Keratinocyte (primary cell): ENCODE measurements at places on chromosomes 6 and 20. TPM values are rescaled to one million over a fixed set of nuclear protein-coding genes. Genes with fewer than 3 reads are reported as not detected.

Gene LTB
- 0.09 TPM in 1 of 3 replicates, not detected in the others for polyA plus RNA-seq

Gene MATN4
- 0.08 TPM in 1 of 3 replicates, not detected in the others for polyA plus RNA-seq

Gene UNC5CL
- polyA plus RNA-seq: 0.23 to 0.50 TPM (median 0.34 TPM) in 3 replicates

Gene SCRT2
- not detected in 3 replicates for polyA plus RNA-seq

- no peak for DNase-seq
- no peaks in the 10 kb centered on the region for H3K4me1 ChIP-seq
- H3K4me3 ChIP-seq: no peak overlapping the region
- H3K27ac ChIP-seq: no peak overlapping the region
- H3K36me3 ChIP-seq: no peaks in the 10 kb centered on the region
These were observed 172.1 kb upstream of the GGTLC1 start for GRCh38 chr20:24160563-24161281.

DNA sequence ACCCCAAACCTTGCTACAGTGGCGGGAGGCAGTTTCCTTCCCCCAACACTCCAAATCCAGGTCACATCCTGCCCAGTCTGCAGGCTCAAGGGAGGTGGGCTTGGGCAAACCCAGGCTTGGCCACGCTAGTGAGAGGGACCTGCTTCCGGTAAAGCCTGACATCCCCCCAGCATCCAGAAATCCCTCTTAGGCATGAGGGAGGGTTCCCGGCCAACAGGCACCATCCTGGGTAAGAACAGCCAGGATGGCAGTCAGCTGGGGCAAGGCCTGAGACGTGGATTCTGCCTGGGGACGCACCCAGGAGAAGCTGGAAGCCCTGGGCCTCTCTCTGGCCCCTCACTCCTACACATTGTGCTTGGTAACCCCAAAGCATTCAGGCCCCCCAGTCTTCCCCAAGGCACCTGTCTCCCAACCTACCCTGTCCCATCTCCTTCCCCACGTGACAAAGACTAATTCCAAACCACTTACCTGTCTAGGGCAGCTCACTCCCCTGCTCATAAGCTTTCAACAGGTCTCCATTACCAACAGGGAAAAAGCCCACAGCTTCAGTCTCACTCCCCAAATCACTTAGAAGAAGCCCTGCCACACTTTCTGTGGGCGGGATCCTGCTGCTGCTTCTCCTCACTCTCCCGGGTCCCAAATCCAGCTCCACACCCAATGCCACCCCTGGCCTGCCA is 2.1 kb downstream of the C20orf144 start:
- DNase-seq: no peak
- peak overlapping the region; percentile 43 for H3K27ac ChIP-seq
- H3K27me3 ChIP-seq: no peaks in the 10 kb centered on the region
- no peaks in the 10 kb centered on the region for H3K36me3 ChIP-seq
- H3K4me3 ChIP-seq: peak overlapping the region; percentile 85

GRCh38 chr20:38548356-38549083 is 32.5 kb upstream of the ADIG start:
- H3K27ac ChIP-seq: no peak overlapping the region
- H3K4me3 ChIP-seq: no peak overlapping the region
- H3K36me3 ChIP-seq: peaks cover 20% of the 10 kb centered on the region
- H3K4me1 ChIP-seq: no peaks in the 10 kb centered on the region
- no peak for DNase-seq

DNA sequence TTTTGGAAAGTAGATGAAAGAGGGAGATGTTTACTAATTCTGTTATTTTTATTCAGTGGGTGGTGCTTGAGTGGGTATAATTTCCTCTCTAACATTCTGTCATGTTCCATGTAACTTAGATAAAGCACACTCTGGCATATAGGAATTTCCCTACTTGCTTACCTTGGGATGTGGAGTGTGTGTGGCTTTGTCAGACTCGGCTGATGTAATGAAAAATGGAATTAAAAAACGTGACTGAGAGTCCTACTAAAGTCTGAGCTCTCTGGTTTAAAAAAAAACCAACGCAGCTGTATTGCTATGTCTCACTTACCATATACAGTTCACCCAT is 98.3 kb downstream of the JARID2 start:
- no peaks in the 10 kb centered on the region for H3K27me3 ChIP-seq
- H3K4me3 ChIP-seq: no peak overlapping the region
- no peak for DNase-seq
- H3K4me1 ChIP-seq: peaks cover 12% of the 10 kb centered on the region

DNA sequence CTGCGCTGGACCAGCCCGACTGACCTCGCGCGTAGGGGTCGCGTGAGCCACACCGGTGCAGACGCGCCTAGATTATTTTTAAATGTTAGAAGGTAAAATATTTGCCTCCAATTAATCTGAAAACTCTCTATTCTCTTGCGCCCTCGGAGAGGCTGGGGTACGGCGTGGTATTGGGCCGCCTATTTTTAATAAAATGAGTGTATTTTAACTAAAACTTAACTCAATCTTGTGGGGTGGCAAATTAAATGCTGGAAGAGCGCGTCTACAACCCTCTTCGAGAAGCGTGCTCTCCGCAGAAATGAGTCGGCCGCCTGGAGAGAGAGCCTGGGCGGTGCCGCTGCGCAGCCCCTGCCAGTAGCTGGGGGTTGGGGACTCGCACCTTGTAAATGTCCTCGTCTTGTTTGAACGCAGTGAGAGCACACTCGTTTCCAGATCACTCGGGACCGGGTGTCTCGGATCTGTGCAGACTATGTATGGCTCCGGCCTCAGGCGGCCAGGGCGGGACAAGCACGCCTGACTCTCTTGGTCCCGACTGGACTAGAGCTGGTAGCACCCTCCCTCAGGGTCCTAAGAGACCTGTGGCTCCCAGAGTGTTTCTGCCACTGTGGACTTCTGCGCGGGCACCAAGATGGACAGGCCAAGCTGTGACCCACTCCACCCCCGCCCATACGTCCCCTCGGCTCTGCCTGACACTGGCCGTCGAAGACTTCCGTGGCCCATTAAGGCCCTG is 2.0 kb upstream of the MAFB start:
- peaks cover 39% of the 10 kb centered on the region for H3K27me3 ChIP-seq
- no peaks in the 10 kb centered on the region for H3K36me3 ChIP-seq
- H3K27ac ChIP-seq: no peak overlapping the region
- peaks cover 8% of the 10 kb centered on the region for H3K4me1 ChIP-seq

GRCh38 chr6:89352278-89353117 is at the start of gene UBE2J1:
Gene UBE2J1 (minus strand): TSS chr6:89352722. CDS start chr6:89352569, 153 bp downstream.
- peaks cover 11% of the 10 kb centered on the region for H3K4me1 ChIP-seq
- no peaks in the 10 kb centered on the region for H3K36me3 ChIP-seq
- DNase-seq: no peak
- H3K27me3 ChIP-seq: no peaks in the 10 kb centered on the region

- H3K27me3 ChIP-seq: no peaks in the 10 kb centered on the region
- no peak for DNase-seq
- H3K36me3 ChIP-seq: peaks cover 6% of the 10 kb centered on the region
- peaks cover 19% of the 10 kb centered on the region for H3K4me1 ChIP-seq
- H3K27ac ChIP-seq: no peak overlapping the region
These were observed 134.5 kb downstream of the JARID2 start for GRCh38 chr6:15380351-15380750.

- no peaks in the 10 kb centered on the region for H3K27me3 ChIP-seq
- H3K36me3 ChIP-seq: no peaks in the 10 kb centered on the region
- DNase-seq: no peak
- H3K4me3 ChIP-seq: no peak overlapping the region
- peaks cover 4% of the 10 kb centered on the region for H3K4me1 ChIP-seq
- no peak overlapping the region for H3K27ac ChIP-seq
These were observed 68.1 kb downstream of the GJA1 start for GRCh38 chr6:121503589-121503991.
